ENCODE measurements at places on chromosomes 2 and 18. TPM values are rescaled to one million over a fixed set of nuclear protein-coding genes. Genes with fewer than 3 reads are reported as not detected.

- no peak overlapping the region for H3K4me3 ChIP-seq
- no peaks in the 10 kb centered on the region for H3K36me3 ChIP-seq
- H3K27ac ChIP-seq: no peak overlapping the region
- DNase-seq: no peak
- H3K27me3 ChIP-seq: no peaks in the 10 kb centered on the region
Observed at GRCh38 chr2:162430323-162430722, 86.4 kb downstream of the GCA start.

DNA sequence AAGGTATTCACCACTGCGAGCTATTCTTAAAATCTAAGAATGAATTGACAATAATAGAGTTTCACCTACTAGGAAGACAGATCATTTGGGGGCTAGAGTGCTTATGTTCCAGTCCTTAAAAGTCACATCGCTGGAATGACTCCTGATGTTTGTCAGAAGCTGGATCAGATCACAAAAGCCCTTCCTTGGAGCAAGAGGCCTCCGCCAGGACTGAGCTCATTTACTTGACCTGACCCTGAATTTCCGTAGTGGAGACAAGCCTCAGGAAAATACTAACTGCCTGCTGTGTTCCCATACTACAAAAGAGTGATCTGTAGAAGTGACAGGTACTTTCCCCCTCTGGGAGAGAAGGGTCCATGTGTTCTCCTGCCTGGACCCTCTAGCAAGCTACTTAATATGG lies 483.9 kb downstream of the DPP10 start:
- no peaks in the 10 kb centered on the region for H3K27me3 ChIP-seq
- H3K27ac ChIP-seq: no peak overlapping the region
- no peaks in the 10 kb centered on the region for H3K36me3 ChIP-seq
- H3K4me1 ChIP-seq: no peaks in the 10 kb centered on the region

DNA sequence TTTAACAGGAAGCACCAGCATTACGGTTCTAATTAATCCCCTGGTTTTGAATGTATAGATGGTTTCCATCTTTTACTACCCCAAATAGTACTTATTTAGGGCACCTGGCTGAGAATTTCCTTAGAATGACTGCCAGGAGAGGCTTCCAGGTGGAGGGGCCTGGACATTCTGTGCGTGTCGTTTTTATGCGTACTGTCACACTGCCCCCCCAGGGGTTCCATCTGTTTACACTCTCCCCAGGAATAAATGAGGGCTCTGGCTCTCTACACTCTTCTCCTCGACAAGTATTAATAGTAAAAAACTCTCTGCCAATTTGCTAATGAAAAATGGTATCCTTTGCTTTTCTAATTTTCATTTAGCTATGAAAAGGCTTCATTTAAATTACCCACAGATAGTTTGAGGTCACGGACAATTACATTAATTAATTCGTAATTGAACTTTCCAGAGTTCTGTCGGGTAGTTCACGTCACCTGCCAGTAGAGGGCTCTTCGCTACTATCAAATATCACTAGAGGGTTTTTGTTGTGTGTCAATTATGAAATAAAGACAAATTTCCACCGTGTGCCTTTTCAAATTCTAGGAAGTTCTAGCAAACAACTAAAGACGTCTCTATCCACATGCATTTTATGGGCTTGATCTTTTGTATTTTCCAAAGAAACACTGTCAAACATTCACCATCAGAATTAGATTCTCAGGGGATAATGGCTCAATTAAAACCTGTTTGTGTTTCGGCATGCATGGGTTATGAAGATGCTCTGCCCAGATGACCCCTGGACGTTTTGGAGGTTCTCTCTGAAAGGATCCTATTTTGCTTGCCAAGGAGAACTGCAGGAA lies 88.8 kb upstream of the ASB18 start:
- no peaks in the 10 kb centered on the region for H3K36me3 ChIP-seq
- peaks cover 9% of the 10 kb centered on the region for H3K27me3 ChIP-seq
- H3K4me3 ChIP-seq: no peak overlapping the region
- no peak for DNase-seq
- no peak overlapping the region for H3K27ac ChIP-seq

Gene FSIP2
- total RNA-seq: 0.86 TPM

Gene RAB27B
- 0.91 TPM for total RNA-seq
